ENCODE measurements at places on chromosomes 6 and 20.

- peak; percentile 82 for DNase-seq
Observed at GRCh38 chr6:137641474-137642077, 147.4 kb upstream of the OLIG3 start.

DNA sequence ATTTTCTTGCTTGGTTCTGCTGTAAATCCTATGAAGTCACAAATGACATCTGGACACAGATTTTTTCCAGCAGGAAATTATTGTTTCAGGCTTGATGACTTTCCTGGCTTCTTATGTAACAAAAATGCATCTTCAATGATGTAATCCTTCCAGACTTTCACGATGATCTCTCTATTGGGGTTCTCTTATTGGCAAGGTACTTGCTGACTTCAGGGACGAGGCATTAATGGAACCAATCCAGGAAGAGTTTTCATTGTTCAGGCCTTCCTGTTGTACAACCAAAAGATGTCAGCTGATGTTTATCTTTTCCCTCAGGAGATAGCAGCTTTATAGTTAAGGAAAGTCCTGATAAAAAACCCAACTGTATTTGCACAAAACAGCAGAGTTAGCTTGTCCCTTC is 118.5 kb upstream of the MMS22L start:
- DNase-seq: no peak

- DNase-seq: no peak
Observed at GRCh38 chr6:166691199-166691598, 64.1 kb upstream of the RPS6KA2 start.

DNA sequence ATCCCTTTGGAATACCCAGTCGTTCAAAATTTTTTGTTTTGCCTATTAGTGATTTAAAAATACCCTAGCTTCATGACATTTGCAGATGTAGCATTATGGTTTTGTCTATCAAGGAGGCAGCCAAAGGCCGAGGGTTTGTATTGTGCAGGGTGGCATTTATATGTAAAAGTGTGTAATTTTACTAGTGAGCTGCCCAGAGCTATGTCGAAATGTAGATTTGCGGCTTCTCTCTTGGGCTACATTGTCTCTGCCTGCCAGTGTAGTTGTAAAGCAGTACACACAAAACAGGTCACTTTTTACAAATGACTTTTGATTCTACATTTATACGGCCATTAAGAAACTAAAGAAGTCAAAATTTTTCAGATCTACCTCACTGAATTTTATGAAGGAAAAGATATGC is 87.7 kb downstream of the TSHZ2 start:
- no peak for DNase-seq

GRCh38 chr6:16204653-16205376 is 33.6 kb upstream of the GMPR start:
- DNase-seq: no peak

DNA sequence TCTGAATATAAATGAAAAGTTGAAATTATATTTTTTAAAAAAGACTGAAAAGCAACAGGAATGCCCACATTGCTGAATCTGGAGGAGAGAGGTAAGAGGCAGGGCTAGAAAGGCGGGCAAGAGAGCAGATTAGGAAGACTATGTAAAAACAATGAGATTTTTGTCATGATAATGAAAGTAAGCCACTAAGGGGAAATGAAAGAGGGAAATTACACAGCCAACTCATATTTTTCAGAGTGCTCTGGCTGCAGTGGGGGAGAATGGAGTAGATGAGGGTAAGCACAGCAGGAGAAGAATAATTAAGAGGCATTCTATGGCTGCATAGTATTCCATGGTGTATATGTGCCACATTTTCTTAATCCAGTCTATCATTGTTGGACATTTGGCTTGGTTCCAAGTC is 281.9 kb downstream of the PKHD1 start:
- no peak for DNase-seq

DNA sequence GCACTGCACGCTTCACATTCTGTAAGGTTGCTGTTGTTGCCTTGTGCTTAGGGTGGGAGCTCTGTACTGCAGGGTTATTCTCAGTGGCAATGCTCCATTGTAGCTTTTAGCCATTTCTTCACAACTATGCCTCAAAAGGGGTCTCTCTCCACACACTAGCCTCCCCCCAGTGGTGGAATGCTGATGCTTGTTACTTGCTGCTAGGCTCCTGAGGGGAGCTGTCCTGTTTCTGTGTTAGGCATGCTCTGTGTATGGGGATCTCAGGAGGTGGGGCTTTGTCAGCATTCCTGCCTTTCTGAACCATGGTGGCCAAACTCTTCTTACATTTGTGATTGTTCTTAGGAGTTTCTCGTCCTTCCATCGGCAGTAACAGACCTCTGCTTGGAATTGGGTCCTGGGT is 18.8 kb downstream of the TMEM170B start:
- no peak for DNase-seq

GRCh38 chr6:90238496-90239266 is 58.0 kb downstream of the BACH2 start:
- no peak for DNase-seq

DNA sequence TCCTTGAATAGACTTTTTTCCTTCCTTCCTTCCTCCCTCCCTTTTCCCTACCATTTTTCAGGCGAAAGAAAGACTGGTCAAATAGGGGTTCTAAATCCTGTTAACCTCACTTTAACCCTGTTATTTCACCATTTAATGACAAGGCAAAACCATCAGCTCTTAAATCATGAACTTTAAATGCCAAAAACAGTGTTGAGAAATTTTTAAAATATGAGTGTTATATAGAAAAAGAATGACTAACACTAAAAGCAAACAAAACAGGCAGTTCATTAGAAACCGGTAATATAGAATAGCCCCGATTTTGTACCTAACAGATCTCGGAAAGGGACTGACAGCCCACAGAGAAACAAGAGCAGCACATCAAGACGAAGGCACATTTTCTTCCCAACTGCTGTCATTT is 57.4 kb upstream of the CEP85L start:
- DNase-seq: no peak

DNA sequence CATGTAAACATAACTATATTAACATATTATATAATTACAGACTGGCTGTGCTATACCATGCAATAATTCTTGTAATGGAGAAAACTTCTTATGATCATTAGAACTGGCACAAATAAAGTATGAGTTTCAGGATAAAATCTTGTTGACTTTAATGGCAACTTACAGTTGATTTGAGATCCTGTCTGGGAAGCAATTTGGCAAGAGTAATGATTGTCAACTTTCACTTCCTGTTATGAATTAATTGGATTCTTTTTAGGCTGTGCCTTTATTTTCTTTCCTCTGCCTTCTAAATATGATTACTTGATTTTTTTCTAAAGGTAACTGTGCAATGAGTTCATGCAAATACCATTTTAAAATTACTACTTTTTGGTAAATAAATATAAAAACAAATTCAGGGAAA is 158.1 kb upstream of the B3GAT2 start:
- DNase-seq: no peak

- no peak for DNase-seq
Observed at GRCh38 chr6:75124983-75125382, 80.9 kb downstream of the COL12A1 start.

DNA sequence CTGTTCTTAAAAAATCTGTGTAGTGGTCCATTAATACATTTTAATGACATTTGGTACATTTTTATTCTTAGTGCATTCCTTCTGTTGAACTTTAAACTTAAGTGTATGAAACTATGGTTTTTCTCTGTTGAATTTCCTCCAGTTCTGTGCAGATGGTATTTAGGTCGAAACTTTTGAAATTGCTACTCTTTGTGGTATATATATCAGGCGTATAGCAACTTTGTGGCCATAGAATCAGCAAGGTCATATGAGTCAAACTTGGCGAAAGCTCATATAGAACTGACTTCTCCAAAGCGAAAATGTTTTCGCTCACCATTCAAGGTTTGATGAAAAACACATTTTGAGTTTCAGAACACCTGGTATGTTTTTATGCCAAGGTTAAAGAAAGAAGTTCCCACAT is 93.7 kb downstream of the MAP3K4 start:
- DNase-seq: no peak

- DNase-seq: peak; percentile 35
Observed at GRCh38 chr6:106128981-106129781, 43.0 kb downstream of the PRDM1 start.

DNA sequence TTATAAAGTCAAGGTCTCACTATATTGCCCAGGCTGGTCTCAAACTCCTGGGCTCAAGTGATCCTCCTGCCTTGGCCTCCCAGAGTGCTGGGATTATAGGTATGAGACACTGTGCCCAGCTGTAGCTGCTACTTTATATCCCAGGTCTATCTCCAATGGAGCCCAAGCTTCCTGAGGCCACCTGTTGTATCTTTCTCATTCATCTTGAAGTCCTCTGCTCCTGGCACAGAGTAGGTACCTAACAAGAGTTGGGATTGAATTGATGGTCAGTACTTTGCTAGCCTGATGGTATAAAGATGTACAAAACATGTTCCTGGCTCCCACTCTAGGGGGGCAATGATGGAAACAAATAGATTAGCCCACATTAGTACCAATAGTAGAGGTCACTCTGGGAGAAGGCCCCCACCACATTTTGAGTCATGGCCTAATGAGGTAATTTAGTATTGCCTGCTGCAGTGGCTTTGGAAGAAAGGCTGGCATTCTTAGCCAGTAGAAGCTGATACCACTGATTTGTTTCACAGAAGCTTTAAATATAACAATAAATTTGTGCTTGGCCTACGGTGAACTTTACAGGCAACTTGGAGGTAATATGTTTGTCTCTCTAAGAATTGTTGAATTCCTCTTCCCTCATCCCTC is 5.4 kb downstream of the PTPN1 start:
- no peak for DNase-seq

DNA sequence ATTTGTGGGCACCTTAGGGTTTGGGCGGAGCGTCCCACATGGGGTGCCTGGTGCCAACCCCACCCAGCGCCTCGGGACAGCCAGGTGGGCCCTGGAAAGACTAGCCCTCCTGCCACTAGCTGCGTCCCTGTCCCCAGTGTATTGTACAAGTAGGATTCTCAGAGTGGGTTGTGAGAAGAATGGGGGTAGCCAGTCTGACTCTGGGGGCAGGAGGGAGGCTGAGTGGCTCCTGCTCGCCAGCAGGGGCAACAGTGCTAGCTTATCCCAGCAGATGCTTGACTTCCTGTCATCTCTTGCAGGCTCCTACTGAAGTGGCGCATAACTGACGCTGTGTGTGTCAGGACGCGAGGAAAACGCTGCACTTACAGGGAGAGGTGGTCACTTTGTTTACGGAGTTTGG is 9.3 kb downstream of the PSMA7 start:
- DNase-seq: no peak

- DNase-seq: no peak
Observed at GRCh38 chr20:44805979-44806620, 4.2 kb downstream of the RIMS4 start.

- no peak for DNase-seq
Observed at GRCh38 chr6:119896806-119897205, 547.2 kb upstream of the MAN1A1 start.

DNA sequence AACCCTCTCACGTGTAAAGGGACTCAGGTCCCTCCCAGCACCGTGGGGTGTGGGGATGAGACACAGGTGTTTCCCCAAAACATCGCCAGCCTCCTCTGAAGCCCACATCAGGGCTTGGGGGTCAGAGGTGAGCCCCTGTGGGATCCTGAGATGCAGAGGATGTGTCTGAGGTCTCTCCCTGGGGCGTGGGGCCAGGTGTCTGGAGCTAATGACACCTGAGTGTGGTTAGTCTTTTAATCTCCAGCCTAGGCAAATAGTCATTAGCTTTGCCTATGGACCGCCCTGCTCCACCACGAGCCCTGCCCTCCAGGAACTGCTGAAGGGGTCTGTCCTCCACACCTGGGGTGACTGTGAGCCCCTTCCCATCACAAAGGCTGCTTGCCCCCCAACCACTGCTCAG is 1.7 kb downstream of the SRMS start:
- no peak for DNase-seq

DNA sequence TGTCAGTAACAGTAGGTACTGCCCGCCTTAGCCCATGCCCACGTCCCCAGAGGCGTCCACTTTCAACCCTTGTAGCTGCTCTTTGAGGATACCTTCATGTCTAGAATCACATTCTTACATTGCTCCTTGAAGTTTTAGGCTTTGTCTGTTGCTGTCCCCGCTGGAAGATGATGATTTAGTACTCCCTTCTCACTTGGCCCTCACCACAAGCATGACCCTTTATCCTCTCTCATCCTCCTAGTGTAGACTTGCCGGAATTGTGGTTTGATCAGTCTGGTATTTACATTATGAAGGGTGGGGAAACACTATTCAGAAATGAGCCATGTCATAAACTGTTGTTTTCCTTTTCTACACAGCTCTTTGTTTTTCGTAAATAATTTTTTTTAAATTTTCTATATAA is 87.4 kb downstream of the ARID1B start:
- DNase-seq: no peak

- no peak for DNase-seq
Observed at GRCh38 chr6:136249336-136249735, 775 bp downstream of the MTFR2 start.

DNA sequence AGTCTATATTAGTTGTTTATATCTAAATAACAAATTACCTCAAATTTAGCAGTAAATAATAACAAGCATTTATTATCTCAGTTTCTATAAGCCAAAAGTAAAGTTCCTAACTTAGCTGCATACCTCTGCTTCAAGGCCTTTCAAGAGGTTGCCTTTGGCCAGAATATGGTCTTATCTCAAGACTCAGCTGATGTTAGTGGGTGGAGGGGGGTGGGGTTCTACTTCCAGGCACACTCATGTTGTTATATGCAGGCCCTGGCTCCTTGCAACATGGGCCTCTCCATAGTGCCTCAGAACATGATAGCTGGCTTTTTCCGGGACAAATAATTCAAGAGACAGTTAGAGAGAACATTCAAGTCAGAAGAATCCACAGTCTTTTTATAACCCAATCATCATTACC is 266.0 kb downstream of the ADGRB3 start:
- DNase-seq: peak; percentile 66

DNA sequence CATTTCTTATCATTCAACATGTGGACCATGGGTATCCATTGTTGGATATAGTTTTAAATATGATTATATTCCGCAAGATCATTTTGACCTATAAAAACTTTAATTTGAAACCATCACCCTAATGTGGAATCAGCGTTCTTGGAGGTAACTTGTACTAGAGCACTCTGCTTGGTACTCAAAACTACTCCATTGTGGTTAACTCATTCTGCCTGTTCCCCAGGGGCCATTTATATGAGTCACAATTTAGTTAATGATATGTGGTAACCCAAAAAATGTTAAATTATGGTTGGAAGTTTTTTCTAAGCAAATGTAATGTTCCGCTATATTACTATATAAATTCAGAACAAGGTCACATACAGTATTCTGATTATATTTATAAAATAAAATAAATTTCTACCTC is 109.3 kb downstream of the TRDN start:
- no peak for DNase-seq

All from OCI-M1 (cell line).